Endothelial cell of coronary artery (primary cell): ENCODE measurements at places on chromosomes 13 and 19. TPM values are rescaled to one million over a fixed set of nuclear protein-coding genes. Genes with fewer than 3 reads are reported as not detected.

The FUT1 gene
- total RNA-seq, result 4.5 and 6.9 TPM in 2 replicates

The ZNF649 gene
- 7.6 and 9.6 TPM in 2 replicates for total RNA-seq

The MED26 gene
- 4.6 and 5.8 TPM in 2 replicates for total RNA-seq

The PDE4A gene
- total RNA-seq, result 1.6 and 5.0 TPM in 2 replicates

The POLR1G gene
- 16.6 and 17.5 TPM in 2 replicates for total RNA-seq

The LILRB3 gene
- not detected in 2 replicates for total RNA-seq

The CASP14 gene
- not detected in 2 replicates for total RNA-seq

The CD33 gene
- not detected in 2 replicates for total RNA-seq
